Hematopoietic multipotent progenitor cell (in vitro differentiated cells): ENCODE measurements at places on chromosomes 4 and X. TPM values are rescaled to one million over a fixed set of nuclear protein-coding genes. Genes with fewer than 3 reads are reported as not detected.

Gene NHSL2
- total RNA-seq = 14.8 TPM

Gene ARMCX4
- 2.2 TPM for total RNA-seq

Gene ADGRG4
- total RNA-seq = under 0.01 TPM

Gene FATE1
- total RNA-seq = not detected

Gene ARL13A
- total RNA-seq = not detected

Gene SLC2A9
- 3.2 TPM for total RNA-seq

Gene MAGEH1
- 18.0 TPM for total RNA-seq

Gene VCX3A
- total RNA-seq = not detected

Gene DNAAF6
- not detected for total RNA-seq

Gene CSAG3
- not detected for total RNA-seq

Gene GPRIN3
- 2.7 TPM for total RNA-seq

Gene GAGE12H
- not detected for total RNA-seq

Gene BEND4
- 7.8 TPM for total RNA-seq

Gene PAGE2B
- not detected for total RNA-seq

Gene RIPPLY1
- not detected for total RNA-seq

Gene DRD5
- total RNA-seq = not detected

Gene CENPE
- total RNA-seq = 1.3 TPM

Gene MAGEA12
- not detected for total RNA-seq

Gene PDLIM5
- total RNA-seq = 43.6 TPM

Gene CEP135
- total RNA-seq = 5.1 TPM

Gene ALPK1
- total RNA-seq = 15.9 TPM

Gene CDKN2AIP
- 31.0 TPM for total RNA-seq

Gene TMSB4X
- 723 TPM for total RNA-seq

Gene FRG2
- total RNA-seq = not detected

Gene CHRDL1
- 5.9 TPM for total RNA-seq

Gene ARHGAP6
- total RNA-seq = 1.3 TPM

Gene YIPF7
- under 0.01 TPM for total RNA-seq

Gene FGF2
- total RNA-seq = under 0.01 TPM

Gene SHROOM4
- total RNA-seq = 2.4 TPM
